GM10248 (cell line): ENCODE measurements at places on chromosomes 11 and 22.

DNA sequence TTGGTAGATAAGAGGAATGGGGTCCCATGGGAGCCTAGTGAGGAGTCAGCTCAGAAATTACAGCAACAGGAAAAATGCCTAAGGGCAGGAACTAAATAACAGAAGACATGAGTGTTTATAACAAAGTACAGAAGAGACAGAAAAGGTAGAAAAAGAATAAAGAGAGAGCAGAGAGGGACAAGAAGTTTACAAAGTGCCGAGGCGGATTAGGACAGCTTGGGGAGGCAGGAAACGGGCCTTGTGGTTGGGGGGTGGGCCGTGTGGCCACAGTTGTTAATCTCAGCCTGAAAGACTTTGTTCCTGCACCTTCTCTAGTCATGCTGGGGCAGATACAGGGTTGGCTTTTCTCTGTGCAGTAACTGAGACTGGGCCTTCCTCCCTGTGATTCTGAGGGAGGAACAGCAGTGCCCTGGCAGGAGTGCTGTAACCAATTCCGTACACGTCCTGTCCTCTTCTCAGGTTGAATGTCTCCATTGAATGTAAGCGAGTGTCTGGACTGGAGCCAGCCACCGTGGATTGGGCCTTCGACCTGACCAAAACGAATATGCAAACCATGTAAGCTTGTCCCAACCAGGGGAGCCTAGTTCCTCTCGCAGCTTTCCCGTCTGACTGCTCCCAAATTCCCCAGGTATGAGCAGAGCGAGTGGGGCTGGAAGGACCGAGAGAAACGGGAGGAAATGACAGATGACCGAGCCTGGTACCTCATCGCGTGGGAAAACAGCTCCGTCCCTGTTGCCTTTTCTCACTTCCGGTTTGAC is 13.2 kb downstream of the NAA40 start:
- DNase-seq = peak; percentile 65

GRCh38 chr22:42286205-42286604 is 15.8 kb upstream of the TCF20 start:
- no peak for DNase-seq

DNA sequence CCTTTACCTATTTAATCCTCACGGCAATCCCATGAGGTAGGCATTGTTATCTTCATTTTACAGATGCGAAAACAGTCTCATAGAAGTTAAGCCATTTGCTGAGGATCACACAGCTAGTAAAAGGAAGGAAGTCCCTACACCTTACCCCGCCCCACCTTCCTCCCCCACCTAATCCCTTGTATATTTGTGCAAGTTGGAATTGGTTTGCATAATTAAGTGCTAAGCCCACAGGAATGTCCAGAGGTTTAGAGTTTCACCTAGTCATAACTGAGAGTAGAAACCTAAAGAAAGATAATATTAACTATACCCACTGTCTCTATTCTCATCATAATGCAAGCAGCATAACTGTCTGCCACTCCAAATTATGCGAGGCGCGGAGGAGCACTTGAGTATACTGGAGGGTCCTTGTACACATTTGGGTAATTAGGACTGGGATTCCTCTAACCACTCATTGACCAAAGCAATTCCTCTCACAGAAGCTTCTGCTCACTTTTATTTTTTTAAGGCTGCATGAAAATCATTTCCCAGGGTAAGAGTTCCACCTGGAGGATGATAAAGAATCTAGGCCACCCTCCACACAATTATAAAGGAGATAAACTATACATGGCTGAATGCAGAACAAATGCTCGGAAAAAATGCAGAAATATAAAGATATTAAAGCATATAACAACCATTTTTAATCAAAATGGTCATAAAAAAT is 199.9 kb downstream of the FAM181B start:
- no peak for DNase-seq

GRCh38 chr11:46160100-46160499 is 38.8 kb upstream of the PHF21A start:
- DNase-seq = no peak

- no peak for DNase-seq
These were observed 64.0 kb upstream of the FIBIN start for GRCh38 chr11:26929806-26930517.

DNA sequence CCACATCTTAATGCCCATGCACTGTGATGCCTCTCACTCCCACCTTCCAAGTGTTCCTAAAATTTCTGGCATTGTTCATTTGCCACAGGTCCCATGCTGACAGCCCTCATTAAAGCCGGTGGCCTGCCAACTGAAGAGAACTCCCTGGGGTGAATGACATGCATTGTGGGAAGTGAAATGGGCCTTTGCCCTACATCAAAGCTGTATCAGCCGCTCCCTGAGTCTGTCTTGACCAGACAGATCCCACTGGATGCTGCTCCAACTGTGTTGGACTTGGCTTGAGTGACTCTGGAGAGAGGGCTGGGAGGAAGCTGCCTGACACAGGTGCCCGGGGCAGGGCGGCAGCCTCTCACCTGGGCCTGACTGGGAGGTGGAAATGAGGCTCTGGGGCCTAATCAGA is 8.8 kb upstream of the SEC14L4 start:
- DNase-seq = no peak

DNA sequence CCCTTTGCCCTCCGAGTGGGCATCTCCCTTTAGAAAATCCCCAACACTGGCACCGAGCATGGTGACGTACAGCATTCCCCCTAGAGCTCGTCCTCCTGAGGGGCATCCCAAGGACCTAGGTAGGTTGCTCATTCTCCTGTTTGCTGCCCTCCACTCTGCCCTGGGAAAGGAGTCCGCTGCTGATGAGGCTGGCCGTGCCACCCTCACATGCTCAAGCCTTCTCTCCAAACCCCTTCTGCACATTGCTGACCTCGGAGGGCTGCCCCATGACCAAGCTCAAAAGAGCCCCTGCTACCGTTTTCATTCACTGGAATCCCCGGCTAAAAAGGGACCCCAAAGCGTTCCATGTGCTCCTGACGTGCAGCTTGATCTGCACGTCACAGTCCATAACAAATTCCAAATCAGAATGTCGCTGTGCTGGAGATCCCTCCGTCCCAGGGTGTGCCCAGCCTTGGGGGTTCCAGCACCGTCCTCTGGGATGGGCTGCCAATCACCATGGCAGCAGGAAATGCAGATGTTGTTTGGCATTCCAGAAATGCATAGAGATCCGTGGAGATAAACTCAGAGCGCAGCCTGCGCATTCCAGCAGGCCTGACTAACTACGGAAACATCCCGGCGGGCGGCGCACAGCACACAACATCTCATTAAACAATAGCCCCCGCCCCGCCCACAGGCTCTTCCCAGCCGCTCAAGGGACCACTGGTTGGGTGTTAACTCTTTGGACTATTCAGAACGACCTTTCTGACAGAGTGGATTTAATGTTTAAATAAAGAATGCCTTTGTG is 26.3 kb upstream of the GNB1L start:
- no peak for DNase-seq

DNA sequence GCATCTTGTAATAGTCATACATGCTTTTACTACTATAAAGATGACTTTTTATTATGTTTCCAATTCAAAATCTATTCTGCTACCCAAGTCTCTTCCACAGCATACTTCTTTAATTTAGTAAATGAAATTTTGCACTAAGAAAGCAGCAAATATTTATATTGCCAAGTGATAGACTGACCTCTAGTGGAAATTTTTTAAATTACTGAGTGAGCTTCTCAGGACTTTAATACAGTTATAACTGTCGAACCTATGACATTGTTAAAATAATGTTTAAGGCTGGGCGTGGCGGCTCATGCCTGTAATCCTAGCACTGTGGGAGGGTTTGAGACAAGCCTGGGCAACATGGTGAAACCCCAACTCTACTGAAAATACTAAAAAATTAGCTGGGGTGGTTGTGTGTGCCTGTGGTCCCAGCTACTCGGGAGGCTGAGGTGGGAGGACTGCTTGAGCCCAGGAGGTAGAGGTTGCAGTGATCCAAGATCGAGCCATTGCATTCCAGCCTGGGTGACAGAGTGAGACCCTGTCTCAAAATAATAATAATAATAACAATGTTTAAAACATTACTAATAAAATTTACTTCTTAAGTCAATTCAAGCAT is 27.3 kb downstream of the STK33 start:
- peak; percentile 26 for DNase-seq

GRCh38 chr11:64716473-64717267 is 6.3 kb downstream of the NRXN2 start:
- DNase-seq = no peak

DNA sequence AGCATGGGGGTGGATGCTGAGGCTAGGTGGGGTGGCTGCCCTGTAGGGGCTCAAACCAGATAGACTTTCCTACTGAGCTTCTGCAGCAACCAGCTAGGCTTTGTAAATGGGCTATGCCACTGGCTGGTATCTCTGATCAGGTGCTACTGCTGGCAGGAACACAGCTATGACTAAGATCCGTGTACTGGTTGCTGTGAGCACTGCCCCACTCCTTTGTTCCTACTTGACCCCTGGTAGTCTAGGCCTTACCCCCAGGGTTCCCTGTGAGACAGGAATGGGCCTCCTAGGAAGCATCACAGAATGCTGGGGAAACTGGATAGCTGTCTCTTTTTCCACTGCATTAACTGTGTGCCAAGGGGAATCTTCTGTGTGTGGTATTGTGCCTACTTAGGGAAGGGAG is 58.4 kb upstream of the GAB2 start:
- no peak for DNase-seq

GRCh38 chr11:75241036-75241905 is 697 bp downstream of the TPBGL start:
- DNase-seq = peak; percentile 95

DNA sequence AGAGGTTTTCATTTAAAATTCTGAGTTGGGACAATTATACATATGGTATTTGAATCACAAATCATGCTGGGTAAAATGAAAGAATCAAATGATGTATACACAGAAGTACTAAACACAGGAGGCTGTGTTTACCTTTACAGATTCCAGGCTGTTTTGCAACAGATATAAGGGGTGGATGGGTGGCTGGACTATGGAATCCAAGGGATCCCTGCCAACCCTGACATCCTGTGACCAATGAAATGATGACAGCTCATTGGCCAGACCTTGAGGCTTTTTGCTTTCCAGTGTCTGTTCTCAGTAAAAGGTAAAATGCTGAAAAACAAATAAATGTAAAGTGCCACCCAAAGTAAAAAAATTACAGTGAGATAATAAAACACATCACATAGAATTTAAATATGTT is 3.3 kb upstream of the DDI1 start:
- no peak for DNase-seq

DNA sequence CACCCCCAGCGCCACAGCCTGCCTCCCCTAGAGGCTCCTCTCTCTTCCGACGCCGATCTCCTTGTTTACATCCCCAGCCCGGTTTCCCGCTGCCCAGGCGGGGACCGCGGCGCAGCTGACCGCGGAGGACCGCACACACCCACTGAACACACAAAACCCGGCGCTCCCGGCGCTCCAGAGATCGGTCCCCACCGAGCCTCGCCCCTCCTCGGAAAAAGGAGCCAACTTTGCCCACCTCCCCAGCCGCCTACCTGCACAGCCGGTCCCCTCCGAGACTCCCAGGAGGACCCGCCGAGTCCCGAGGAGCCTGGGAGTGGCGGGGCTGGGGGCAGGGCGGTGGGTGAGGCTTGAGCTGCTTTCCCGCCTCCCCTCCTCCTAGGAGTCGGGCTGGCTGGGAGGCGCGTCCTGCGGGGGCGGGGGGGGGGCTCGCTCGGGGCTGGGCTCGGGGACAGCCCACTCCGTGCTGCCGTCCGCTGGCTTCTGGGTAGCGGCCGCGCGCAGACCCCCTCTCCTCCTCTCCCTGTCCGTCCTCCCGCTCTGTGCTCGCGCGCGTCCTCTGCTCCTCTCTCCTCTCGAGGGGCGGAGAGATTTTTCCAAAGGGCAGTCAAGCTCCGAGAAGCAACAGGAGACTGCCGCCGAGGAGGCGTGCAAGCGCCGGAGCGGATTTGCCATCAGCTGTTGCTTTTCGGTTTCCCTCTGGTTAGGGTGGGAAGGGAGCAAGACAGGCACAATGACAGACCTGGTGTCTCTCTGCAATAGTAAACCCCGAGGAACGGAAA is at the start of gene FXYD6:
Gene FXYD6 (minus strand): TSS at position 318 of the 779 bp plus-strand sequence. CDS start 33,882 bp downstream, outside the sequence.
- no peak for DNase-seq

- DNase-seq = no peak
These were observed 18.4 kb upstream of the RPS3 start for GRCh38 chr11:75380716-75381420.

GRCh38 chr22:17380359-17381087 is 11.3 kb downstream of the CECR2 start:
- no peak for DNase-seq

DNA sequence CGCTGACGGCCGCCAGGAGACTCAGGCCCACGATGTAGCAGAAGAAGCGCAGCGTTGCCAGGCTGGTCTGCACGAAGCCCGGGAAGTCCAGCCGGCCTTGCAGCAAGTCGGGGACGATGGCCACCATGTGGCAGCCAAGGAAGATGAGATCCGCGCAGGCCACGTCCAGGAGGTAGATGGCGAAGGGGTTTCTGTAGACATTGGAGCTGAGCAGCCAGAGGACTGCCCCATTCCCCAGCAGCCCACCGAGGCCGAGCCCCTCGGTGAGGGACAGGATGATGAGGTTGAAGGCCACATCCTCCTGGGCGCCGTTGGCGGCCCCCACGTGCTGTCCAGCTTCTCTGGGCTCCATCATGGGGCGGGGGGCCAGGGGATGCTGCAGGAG is 3.8 kb downstream of the MRGPRE start:
- no peak for DNase-seq

DNA sequence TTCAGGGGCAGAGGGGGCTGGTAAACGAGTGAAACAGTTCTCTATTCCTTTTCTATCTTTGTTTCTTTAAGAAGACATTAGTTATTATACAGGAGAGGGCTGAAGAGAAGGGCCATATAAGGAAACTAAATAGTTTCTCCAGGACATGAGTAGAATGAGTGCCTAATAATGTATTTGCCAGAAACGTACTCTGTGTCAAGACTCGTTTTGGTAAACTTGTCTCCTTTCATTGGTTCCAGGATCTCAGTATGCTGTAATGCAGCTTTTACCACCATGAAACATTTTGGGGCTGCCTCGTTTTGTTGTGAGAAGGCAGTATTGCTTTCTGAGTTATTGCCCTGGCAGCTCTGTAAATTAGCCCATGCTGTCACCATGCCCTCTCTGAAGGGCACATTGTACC is 51.7 kb downstream of the POLD3 start:
- DNase-seq = no peak

DNA sequence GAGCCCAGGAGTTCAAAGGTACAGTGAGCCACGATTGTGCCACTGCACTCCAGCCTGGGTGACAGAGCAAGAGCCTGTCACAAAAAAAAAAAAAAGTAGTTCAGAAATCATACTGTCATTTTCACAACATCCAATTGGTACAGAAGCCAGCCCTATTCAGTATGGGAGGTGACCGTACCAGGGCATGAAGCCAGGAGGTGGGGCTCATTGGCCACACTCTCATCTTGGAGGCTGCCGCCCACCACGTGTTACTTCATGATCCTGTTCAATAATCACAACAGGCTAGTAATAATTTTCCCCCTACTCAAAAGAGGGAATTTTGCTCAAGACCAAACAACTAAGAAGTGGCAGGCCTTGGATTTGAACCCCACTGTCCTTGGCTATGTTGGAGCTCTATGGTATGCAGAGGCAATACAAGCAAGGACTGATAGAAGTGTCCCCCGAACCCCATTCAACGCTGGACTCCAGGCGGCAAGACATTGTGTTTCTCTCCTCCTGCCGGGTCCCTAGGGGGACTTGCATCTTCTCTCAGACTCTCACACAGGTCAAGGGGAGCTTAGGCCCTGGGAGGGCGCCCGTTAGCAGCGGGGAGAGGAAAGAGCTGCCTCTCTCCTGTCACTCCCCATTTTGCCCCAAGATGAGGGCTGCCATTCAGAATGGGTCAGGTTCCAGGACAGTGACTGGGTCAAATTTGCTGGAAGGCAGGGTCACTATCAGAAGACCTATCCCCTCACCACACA is 40.2 kb upstream of the EMID1 start:
- no peak for DNase-seq
